ENCODE measurements at places on chromosomes 7 and 10.

- DNase-seq, result no peak
These were observed 292.0 kb upstream of the FZD8 start for GRCh38 chr10:35933940-35934641.

- DNase-seq, result no peak
These were observed 47.6 kb upstream of the PDCD4 start for GRCh38 chr10:110824152-110824441.

- no peak for DNase-seq
These were observed 6.8 kb downstream of the ATG9B start for GRCh38 chr7:151017370-151017952.

DNA sequence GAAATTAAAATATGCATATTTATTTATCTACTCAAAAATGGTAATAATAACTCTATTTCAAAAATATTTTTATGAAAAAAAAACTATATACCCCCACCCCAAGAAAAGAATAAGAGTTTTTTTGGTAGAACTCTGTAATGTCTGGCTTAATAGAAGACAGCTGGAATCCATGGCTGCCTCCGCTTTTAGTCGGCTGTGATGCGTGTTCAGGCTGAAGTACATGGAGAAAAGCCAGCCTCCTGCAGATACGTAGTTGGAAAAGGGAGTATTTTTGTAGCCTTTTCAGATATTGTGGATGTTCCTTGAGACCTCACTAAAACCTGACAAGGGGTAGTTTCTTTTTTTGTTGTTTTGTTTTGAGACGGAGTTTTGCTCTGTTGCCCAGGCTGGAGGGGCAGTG lies 10.0 kb downstream of the FOXK1 start:
- no peak for DNase-seq

All from adipocyte (in vitro differentiated cells).